AG08395 (cell line): ENCODE measurements at places on chromosomes 5 and 9.
A peak's percentile ranks its signal among the peaks of the same experiment; 100 is the strongest.

- DNase-seq, result peak; percentile 54
Measured at GRCh38 chr5:13708432-13708831, 236.1 kb downstream of the DNAH5 start.

GRCh38 chr9:71741926-71742648 is 26.2 kb downstream of the CEMIP2 start:
- DNase-seq, result no peak

GRCh38 chr9:84823421-84824271 is 154.1 kb downstream of the NTRK2 start:
- no peak for DNase-seq

- no peak for DNase-seq
Measured at GRCh38 chr5:158485047-158485446, 614.7 kb downstream of the EBF1 start.

DNA sequence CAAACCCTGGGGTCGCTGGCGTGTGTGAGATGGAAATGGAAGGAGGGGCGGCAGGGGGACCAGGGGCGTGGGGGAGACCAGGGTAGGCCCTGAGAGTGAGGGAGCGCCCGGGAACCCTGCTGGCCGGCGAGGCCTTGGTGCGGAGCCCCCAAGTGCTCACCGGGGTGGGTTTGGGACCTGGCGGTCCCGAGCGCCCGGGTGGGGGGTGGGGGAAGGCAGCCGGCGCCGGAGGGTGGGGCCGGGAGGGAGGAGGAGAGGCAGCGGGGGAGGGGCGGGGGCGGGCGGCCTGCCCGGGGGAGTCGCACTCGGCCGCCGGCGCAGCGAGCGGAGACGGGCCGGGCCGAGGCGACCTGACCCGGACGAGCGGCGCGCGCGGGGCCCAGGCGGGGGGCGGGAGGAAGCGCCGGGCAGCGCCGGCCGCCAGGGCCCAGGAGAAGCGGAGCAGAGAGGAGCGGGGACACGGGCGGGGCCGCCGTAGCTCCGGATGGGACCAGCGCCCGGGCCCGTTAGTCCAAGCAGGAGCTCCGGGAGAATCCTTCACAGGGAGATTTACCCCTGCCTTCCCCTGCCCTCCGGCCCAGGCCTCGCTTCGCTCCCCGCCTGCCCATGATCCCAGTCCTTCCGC is at the start of gene NPR2:
TSS of gene NPR2 (plus strand) at position 295 of the 625 bp plus-strand sequence. CDS start 818 bp downstream, outside the sequence.
- peak; percentile 62 for DNase-seq

- no peak for DNase-seq
Measured at GRCh38 chr5:97623441-97623840, 440.4 kb upstream of the RIOK2 start.

DNA sequence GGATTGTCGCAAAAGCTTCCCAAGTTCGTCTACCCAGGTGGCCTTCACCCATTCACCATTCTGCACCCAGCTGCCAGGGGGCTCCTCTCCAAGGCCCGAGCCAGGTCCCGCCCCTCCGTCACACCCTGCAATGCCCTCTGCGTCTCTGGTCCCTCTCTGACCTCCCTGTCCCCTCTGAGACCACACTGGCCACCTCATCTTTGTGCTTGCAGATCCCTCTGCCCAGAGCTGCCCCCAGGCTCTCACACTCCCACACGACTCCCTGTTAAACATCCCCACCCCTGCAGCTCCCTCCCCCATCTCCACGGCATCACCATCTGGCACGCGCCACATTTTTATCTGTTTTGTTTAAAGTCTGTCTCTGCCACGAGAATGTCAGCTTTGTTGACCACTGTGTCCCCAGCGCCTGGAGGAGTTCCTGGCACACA is 243.6 kb downstream of the PBX3 start:
- DNase-seq, result no peak

DNA sequence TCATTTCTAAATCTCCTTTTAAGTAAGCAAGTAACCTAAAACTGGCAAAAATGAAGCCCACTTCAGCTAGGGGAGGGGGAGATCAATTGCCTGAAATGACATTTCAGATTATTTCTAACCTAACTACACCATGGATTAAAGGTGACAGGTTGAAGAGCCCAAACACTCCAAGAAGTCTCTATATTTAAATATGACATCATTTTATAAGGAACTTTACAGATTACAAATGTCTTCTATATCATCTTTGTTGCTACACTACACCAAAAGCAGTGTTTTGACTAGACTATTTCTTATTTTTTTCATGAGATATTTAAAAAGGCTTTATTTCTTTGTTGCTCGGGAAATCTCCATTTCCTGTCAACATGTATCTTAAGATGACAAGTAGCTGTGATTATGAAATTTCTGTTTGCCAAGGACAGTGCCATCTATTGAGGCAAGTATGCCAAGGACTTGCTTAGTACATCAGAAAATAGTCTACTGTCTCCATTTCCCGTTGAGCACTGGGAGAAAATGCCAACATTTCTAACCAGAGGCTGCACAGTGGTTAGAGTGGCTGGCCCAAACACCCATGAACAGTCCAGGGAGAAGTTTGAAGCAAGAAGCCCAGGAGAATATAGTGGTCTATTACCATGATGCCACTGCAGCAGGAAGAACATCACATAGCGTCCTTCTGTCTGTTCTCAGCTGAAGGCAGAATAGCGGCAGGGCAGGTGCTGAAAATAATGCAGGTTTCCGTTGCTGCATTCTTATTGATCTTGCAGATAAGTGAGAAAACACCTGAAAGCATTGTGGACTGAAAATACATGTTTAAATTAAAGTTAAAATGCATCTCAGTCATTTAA is 93.4 kb upstream of the ITGA2 start:
- peak; percentile 13 for DNase-seq

- DNase-seq, result no peak
Measured at GRCh38 chr9:112647596-112647995, 70.3 kb downstream of the INIP start.

GRCh38 chr5:75668445-75668844 is 48.8 kb downstream of the POC5 start:
- no peak for DNase-seq

DNA sequence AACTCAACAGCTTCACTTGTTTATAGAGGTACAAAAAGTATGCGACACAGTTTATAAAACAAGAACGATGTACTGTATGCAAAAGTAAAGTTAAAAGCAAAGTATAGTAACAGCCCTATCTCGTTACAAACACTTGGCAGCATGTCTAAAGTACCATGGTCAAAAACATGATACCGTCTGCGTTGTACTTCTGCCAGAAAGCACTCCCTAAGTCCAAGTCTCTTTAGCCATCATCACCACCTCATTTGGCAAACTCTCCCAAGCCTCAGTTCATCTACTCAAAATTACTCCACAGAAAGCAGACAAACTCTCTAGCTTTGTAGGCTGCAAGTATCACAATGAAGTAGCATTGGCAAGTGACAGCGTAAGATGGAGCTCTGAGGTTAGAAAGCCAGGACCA is 73.4 kb downstream of the NFIB start:
- DNase-seq, result no peak

DNA sequence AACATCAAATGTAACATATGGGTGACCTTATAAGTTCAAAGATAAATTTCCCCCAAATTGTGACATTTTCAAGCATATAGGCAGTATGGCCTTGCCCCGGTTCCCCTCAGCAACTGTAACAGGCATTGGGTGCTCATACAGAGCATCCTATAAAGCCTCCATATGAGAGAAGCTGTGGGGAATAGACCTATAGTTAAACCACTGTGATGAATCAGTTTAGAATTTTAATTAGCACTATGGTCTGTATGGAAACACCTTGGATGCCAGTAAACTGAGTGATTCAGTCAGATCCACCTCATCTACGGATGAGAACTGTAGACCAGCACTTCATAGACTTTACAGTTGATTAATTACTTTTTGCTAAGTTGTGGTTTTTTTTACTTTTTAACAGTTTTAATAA is 79.4 kb downstream of the ERCC6L2 start:
- no peak for DNase-seq

DNA sequence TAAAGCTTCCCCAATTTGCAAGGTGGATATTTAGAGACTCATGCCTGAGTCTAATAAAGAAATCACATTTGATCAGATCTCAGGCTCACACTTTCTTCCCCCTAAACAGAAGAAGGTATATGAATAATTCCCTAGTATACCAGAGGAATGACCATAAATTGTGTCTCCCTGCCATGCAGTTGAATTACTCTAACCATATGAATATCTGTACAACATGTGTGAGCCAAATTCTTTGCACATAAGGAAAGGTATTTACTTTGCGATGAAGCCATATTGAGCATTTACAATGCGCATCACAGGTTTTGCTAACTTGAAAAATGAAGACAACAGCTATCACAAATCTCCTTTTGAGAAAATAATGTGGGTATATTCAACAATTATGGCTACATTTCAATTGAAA is 479.4 kb downstream of the NR2F1-AS1 start:
- no peak for DNase-seq

- peak; percentile 21 for DNase-seq
Measured at GRCh38 chr5:110045158-110045557, 355.4 kb downstream of the MAN2A1 start.

- DNase-seq, result no peak
Measured at GRCh38 chr5:53785924-53786323, 225.5 kb downstream of the NDUFS4 start.

DNA sequence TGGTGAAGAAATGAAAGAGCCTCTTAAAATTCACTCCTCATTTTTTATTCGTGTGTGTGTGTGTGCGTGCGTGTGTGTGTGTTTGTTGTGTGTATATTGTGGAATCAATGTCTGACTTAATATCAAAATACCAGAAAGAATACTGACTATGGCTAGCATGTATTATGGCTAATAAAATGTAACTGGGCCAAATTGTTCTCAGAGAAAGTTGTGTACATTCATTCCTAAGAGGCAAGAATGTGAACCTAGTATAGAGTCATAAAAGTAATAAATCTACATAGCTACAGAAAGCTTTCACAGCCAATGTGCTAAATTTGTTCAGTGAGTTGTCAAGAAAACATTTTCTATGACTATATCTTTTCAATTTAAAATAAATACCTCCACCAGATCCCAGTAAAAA is 211.5 kb downstream of the EBF1 start:
- DNase-seq, result no peak

DNA sequence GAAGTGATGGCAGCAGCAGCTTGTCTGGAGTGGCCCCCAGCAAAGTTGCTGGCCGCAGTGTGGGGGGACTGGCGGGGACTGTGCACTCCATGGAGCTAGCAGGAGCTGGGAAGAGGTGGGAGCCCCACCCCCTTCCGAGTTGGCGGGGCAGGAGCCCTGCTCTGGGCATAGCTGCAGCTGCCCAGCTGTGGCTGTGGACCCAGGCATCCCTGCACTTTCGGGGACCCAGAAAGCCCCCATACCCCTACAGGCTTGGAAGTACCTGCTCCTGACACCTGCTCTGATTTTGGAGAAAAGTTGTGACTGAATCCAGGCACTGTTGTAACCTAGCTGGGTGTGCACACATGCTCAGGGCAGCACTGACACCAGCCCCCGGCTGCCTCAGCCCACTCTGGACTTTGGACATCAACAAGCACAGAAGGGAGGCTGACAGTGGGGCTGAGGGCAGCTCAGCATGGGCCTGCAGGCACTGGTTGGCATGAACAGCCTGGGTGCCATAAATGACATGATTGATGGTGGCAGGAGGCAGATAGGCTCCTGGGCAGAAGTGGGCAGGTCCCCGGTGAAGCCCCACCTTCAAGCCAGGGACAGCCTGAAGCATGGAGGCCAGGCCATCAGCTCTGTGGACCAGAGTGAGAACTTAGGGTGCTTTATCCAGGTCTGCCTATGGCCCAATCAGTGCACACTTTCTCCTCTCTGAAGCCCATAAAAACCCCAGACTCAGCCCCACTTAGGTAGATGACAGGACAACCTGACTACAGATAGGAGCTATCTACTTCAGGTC is 12.6 kb downstream of the LMBRD2 start:
- DNase-seq, result no peak

- peak; percentile 4 for DNase-seq
Measured at GRCh38 chr9:74645007-74645639, 148.0 kb downstream of the RORB start.

DNA sequence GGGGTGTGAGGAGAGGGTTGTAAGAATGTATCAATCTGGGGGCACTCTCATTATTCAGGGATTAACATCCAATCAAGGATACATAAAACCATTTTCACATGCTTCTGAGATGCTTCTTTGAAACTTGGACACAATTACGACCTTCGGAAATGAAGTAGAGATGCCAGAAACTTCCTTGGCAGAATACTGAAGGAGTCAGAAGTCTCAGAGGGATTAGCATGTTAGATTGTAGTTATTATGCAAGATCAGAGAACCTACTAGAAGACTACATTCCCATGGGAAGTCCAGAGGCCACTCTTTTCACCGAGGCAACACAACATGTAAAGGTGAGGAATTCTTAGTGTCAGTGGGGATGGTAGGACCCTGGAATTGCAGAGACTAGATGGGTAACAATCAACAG is 5.1 kb upstream of the SLC22A4 start:
- DNase-seq, result no peak

DNA sequence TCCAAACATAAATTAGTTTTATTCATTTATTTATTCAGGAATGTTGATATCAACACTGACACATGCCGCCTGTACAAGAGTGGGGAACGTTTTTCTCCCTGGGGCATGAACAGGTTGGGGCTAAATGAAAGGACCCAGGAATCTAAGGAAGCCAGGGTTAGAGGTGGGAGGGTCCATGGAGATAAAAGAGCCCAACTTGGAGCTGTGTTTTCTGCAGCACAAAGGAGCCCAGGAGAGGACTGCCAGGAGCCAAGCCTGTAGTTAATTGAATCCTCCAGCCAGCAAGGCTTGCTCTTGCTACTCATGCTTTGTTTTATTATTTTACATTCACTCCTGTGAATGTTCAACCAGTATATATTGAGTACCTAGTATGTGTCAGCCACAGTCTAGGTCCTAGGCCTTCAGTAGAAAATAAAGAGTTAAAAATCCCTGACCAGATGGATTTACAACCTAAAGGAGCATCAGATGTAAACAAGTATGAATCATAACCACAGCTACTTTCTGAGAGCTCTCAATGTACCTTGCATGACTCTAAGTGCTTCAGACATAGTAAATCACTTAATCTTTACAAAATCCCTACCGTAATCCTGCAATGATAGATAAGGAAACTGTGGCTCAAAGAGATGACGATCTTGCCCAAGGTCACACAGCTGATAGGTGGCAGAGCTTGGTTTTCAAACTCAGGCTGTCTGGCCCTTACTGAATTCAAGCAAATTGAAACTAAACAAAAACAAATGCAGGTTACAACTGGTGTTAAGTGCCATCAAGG is 69.8 kb downstream of the ASTN2 start:
- DNase-seq, result no peak

DNA sequence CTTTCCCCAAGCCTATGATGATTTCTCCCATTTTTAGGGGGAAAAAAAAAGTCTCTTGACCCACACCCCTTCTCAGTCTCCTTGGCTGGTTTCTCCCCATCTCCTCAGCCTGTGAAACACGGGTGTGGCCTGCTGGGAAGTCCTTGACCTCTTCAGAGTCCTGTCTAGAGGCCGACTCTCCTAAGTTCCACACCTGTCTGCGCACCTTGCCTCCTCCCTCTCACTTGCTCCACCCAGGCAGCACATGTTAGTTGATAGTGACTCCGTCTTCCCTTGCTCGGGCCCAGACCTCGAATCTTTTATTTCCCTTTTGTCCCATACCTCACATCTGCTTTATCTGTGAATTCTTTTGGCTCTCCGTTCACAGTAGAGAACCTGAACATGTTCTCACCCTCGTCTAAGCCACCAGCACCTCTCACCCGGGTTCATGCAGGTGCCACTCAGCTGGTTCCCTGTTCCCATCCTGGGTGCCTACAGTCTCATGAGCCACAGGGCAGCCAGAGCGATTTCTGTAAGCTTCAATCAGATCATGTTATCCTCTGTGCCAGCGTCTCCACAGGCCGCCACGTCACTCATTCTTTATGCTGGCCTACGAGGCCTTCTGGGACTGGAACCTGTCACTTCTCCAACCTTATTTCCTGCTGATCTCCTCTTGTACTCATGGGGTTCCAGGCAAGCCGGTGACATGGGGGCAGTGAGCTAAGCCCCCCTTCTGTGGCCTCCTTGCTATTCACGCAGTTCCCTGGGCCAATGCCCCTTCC is 51.7 kb upstream of the LRRTM2 start:
- DNase-seq, result no peak
